ENCODE measurements at places on chromosomes 7 and 10. TPM values are rescaled to one million over a fixed set of nuclear protein-coding genes. Genes with fewer than 3 reads are reported as not detected.

- DNase-seq = no peak
Measured at GRCh38 chr7:20441991-20442441, 111.3 kb downstream of the ITGB8 start.

DNA sequence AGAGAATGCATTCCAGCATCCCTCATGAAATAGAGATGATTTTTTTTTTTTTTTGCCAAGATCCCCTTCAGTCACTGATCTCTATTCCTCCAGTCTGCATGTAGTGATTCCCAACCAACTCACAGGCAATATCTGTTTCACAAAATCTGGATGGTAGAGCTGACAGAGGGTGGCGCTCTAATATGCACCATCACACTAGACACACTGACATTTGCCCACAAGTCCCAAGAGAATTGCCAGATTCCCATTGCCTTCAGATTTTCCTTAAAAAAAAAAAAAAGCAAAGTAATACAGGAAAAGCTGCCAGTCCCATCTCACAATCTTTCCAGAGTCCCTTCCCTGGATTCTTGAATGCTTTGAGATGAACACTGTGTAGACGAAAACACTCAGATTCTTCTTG lies 301.0 kb downstream of the SORCS1 start:
- no peak for DNase-seq

- DNase-seq = no peak
Measured at GRCh38 chr7:1242606-1243289, 10.1 kb downstream of the UNCX start.

ASAH2 gene
- total RNA-seq = 0.31 TPM

PCLO gene
- 2.7 TPM for total RNA-seq

- DNase-seq = no peak
Measured at GRCh38 chr7:30453921-30454320, 24.7 kb downstream of the NOD1 start.

PLAC9 gene
- total RNA-seq = not detected

- no peak for DNase-seq
Measured at GRCh38 chr7:127995881-127996215, 35.4 kb downstream of the LRRC4 start.

- DNase-seq = no peak
Measured at GRCh38 chr10:70973275-70973674, 84.9 kb upstream of the PCBD1 start.

DNA sequence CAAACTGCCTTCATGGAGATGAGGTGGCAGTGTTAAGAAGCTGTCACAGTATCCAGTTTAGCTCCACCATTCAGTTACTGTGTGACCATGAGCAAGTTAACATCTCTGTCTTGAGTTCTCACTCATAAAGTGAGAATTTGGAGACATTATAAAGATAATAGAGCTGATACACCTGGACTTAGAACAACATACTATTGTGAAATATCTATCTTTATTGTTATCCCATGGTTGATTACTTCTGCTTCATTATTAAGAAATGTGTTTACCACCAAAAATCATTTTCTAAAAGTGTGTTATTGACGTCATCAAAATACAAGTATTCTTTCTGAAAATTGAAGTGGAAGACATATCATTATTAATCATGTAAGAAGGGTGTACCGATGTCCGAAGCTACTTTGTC lies 166.9 kb downstream of the SEMA3A start:
- DNase-seq = no peak

- DNase-seq = peak; percentile 71
Measured at GRCh38 chr10:97334370-97335175, at the start of gene FRAT2. FRAT2 (minus strand) TSS chr10:97334729; CDS start chr10:97334572, 157 bp downstream.

PRDX3 gene
- 406 TPM for total RNA-seq

DNA sequence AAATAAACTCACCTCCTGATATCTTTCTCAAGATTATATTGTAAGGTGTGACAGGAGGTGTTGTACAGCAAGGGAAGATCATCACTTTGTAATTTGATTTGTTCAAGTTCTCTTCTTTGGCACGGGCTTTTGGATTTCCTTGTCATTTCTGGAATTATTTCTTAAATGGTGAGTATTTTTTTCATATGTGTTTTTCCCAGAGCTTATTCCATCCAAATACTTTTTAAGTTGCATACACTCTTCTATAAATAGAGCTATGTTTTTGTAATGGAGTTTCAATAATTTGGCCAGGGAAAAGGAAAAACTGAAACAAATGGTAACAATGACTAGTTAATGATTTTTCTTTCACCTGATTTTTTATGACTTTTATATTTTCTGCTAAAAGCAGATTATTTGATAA lies 92.5 kb downstream of the CFAP58 start:
- no peak for DNase-seq

DNA sequence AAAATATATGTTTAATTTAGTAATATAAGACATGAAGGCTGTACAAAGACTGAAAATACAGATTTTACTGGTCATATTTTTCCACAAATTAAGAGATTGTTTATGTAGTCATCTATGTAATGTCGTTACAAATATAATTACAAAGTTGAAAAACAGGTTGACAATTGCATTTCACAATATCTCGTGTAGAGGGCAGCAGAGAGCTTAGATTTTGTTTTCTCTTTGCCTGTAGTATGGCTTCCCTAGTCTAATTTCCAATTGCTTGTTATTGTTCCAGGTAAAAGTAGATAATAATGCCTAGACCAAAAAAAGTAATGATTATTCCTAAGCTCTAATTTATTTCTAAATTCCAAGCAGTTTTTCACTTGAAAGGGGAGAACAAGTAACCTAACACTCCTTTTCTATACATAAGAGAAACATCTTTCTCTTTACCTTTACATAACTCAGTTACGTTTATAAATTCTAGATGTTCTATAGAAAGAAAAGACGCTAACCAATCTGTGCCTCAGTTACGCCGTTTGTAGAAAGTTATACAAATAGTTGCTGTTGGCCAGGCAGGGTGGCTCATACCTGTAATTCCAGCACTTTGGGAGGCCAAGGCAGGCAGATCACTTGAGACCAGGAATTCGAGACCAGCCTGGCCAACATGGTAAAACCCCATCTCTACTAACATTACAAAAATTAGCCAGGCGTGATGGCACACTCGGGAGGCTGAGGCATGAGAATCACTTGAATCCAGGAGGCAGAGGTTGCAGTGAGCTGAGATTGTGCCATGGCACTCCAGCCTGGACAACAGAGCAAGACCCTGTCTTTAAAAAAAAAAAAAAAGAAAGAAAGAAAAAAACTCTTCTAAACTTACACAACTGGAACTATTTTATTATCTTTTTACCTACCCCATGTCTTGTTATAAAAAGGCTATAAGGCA lies 30.0 kb downstream of the NET1 start:
- no peak for DNase-seq

CUTC gene
- total RNA-seq = 39.4 TPM

DNA sequence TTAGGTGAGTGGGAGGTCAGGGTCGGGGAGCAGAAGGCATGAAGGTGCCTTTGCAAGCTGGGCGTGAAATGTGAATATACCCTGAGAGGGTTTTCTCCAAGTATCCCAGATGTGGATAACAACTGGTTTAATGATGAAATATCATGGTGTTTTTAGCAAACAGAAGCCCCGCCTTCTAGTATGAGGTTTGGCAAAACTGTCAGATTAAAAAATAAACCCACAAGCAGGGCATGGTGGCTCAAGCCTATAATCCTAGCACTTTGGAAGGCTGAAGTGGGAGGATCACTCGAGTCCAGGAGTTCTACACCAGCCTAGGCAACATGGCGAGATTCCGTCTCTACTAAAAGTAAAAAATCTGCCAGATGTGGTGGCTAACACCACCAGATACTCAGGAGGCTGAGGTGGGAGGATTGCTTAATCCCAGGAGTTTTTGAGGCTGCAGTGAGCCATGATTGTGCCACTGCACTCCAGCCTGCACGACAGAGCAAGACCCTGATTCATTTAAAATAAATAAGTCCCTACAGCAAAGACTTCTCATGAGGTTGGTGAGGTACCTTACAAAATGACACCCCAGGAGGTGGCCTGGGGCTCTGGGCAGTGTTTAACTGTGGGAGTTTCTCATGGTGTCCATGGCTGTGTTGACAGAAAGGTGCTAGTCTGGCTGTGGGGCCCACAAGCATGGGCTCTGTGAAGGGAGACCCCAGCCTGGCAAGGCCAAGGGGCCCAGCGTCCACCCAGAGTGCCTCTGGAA lies 6.7 kb upstream of the PWWP2B start:
- DNase-seq = no peak

FXYD4 gene
- total RNA-seq = not detected

GRCh38 chr7:42832667-42833066 lies 79.2 kb downstream of the C7orf25 start:
- no peak for DNase-seq

- DNase-seq = no peak
Measured at GRCh38 chr7:16841681-16842080, 36.9 kb upstream of the AGR2 start.

GRCh38 chr10:82943142-82943541 lies 1068.1 kb downstream of the NRG3 start:
- DNase-seq = no peak

- no peak for DNase-seq
Measured at GRCh38 chr7:94394437-94395140, at the start of gene COL1A2. COL1A2 (plus strand) TSS chr7:94394895; CDS start chr7:94395032, 137 bp downstream.

GRCh38 chr7:45268013-45268412 lies 110.4 kb downstream of the RAMP3 start:
- no peak for DNase-seq

PDLIM1 gene
- total RNA-seq = 25.0 TPM

ACTL6B gene
- not detected for total RNA-seq

NUDT13 gene
- total RNA-seq = 1.1 TPM

GBX1 gene
- not detected for total RNA-seq

Data from H4 (cell line).